ENCODE measurements at places on chromosomes 7 and 10.

DNA sequence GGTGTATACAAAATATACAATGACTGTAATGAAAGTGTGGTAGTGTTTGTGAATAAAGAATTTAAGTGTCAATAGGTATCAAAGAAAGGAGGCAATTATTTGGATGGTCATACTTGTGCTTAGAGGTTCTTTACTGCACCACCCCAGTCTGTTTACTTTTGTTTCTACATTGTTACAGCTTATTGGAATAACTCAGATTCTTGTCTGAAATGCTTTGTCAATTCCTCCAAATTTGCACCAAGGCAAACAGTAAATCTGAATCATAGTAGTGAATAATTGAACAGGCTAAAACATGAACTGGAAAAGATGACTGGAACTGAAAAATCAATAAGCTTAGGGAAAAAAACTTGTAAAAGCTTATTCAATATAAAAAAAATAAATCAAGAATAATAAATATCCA lies 319.2 kb downstream of the EXOC4 start:
- no peak for DNase-seq

DNA sequence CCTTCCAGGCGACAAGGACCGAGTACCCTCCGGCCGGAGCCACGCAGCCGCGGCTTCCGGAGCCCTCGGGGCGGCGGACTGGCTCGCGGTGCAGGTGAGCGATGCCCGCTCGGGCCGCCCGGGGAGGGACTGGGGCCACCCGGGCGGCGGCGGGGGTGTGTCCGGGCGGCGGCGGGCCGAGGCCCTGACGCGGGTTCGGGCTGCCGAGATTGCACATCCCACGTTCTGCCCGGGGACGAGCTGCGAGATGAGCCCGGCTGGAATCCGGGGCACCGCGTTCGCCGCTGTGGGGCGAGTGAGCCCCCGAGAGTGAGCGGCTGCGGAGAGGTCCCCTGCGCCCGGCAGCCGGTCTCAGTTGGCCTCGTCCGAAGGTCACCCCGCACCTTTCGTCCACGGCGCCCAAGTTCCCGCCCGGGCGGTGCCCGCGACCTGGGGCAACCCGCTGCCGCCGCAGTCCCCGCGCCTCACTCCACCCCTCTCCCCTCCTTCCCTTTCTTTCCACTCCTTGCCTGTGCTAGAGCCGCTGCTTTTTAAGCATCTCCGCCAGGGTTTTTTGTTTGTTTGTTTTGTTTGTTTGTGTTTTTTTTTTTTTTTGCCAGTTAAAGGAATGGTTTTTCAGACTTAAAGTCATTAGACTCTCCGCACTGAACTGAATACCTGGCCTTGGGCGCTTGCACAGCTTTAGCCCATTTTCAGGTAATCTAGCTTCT lies 515 bp downstream of the RALA start:
- no peak for DNase-seq

DNA sequence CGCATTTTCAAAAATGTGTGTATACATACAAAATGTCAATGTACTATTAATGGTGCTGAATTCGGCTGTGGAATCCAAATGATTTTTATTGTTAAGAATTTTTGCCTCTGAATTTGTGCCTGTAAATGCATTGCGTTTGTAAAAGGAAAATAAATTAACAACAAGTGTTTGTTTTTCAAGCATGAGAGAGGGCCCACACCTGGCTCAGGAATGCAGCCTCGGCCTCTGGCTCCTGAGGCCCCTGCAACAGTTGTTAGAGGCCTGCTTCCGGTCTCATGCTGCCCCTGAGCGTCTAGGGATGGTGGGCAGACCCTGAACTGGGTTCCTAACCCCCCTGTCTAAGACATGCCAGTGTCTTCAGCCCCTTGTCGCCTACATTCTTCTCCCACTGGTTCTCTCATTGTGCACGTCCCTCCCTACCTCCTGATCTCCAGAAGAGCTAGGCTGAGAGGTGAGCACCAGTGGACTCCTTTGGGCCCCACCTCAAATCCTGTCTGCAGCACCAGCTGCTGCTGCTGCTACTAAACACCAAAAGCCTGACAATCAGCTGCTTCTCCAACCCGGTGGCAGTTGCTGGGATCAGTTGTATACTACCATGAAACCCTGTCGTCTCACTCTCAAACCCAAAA lies 1.9 kb upstream of the BTBD16 start:
- DNase-seq = no peak

DNA sequence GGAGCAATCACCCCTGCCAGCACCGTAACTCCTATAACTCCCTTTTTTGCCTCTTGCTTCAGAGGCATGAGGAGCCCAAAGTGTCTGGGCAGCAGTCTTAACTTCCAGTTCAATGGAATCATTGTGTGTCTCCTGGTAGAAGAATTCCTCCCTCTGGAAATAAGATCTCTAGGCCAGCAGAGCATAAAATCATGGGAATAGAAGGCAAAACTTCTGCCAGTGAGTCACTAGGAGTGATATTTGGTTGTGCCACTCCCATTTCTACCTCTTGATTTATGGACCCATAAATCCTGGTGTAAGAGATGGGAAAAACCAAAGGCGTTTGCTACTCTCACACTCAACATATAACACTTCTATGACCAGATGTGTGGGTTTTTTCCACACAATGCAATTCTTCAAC lies 104.9 kb upstream of the FAM180A start:
- no peak for DNase-seq

- DNase-seq = no peak
Measured at GRCh38 chr7:114988026-114988425, 66.1 kb downstream of the MDFIC start.

DNA sequence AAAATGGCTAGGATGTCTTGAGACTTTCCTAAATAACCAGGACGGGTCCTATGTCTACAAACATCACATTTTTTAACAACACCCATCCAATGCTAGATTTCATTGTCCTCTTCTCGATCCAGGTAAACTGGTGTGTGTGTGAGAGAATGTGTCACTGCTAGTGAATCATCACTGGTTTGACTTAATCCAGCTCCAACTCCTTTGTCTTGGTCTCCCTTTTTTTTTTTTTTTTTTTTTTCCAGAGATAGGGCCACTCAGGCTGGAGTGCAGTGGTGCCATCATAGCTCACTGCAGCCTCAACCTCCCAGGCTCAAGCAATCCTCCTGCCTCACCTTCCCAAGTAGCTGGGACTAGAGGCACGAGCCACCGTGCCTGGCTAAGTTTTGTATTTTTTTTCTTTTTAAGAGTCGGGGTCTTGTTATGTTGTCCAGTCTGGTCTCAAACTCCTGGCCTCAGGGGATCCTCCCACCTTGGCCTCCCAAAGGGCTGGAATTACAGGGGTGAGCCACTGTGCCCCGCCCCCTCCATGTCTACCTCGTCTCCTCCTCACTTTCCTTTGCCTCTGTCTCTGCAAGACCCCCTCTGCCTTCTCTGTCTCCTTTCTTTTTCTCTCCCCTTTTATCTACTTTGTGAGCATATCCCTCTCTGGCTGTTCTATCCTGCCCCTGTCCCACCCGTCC lies 2.2 kb upstream of the UFSP1 start:
- DNase-seq = no peak

DNA sequence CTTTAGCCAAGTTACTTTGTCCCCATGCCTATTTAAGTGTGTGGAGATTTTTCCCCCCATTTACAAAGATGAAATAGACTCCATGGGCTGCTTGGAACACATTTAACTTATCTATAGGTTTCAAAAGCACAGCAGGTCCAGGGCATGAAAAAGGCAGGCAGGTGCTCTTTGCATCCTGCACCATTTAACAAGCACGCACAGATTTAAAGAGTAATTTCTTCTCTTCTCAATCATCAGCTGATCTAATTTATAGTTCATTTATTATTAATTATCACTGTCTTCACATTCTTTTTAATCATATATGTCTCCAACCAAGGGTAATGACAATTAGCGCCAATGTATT lies 156.8 kb downstream of the CACNA2D1 start:
- DNase-seq = no peak

DNA sequence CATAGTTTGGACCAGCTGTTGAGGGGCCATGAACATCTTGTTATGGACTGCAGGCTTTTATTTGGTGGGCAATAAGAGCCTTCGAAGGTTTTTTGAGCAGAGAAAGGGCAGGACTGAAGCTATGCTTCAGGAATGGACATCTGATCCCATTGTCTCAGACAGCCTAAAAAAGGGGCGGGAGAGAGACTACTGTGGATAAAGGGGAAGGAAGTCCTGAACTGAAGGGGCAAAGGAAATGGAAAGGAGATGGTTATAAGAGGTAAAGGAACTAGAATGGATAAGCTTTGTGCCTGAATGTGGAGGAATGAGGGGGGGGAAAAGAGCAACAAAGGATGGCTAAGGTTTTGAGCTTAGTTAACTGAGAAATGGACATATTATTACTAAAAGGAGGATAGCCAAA lies 172.5 kb downstream of the SKAP2 start:
- DNase-seq = no peak

GRCh38 chr10:70931168-70931815 lies 42.9 kb upstream of the PCBD1 start:
- DNase-seq = no peak

- no peak for DNase-seq
Measured at GRCh38 chr10:26448292-26448691, 10.2 kb downstream of the APBB1IP start.

DNA sequence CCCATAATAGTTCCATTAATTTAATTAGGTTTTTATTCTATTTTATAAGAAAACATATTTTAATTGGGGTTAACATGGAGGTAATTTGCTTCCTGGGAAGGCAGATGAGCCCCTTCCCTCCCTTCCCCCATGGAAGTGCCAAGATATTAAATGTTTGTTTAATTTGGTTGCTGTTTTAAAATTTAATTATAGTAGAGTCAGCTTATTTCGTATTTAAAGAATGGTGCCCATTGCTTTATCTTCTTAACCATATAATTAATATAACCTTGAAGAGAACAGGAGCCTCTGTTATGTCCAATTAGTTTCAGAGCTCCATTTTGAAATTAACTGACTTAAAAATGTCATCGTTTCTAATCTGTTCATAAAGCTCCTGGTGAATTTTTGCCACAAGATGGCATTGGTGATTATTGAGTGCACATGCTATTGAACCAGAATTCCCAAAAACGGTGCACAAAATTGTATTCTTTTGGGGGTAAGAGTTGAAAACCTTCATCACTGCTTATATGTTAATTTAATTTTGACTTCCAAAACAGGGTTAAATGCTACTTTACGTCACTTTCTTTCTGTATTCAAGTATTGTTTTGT lies 26.0 kb downstream of the KLHDC10 start:
- no peak for DNase-seq

DNA sequence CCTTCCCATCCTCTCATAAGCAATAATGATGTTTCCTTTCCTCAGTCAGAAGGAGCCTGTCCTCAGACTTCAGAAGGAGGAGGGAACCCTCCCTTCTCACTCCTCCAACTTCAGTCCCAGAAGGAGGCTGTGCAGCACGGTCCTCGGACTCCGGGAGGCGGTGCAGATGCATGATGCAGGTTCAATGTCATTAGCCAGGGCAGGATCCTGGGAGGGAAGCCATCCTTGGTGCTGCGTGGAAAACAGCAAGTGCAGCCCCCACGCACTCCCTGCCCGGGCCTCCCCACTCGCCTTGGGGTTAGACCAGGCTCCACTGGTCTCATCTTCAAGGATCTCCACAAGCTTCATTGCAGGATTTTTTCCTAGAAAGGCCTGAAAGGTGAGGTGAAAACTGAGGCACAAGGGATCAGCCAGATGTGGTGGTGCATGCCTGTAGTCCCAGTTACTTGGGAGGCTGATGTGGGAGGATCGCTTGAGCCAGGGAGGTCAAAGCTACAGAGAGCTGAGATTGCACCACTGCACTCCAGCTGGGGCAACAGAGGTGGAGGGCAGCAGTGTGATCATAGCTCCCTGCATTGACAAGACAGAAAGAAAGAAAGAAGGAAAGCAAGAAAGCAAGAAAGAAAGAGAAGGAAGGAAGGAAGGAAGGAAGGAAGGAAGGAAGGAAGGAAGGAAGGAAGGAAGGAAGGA lies 62.0 kb downstream of the ASB13 start:
- DNase-seq = no peak

DNA sequence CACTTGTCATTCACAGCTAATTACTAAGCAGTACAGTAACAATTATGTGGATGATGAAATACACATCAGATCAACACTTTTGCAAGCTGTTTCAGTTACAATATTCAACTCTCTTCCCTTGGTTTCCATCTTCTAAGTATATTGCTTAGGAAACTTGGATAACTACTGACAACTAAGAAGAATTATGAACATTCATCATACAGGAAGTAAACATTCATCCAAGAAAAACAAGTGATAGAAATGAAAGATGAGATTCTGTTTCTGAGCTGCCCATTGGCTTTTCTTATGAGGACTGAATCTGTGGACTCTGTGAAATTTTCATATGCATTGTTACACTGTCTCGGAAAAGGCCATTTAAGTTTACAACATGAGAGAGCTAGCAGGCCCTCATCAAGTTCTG lies 240.2 kb downstream of the PRKG1 start:
- DNase-seq = no peak

DNA sequence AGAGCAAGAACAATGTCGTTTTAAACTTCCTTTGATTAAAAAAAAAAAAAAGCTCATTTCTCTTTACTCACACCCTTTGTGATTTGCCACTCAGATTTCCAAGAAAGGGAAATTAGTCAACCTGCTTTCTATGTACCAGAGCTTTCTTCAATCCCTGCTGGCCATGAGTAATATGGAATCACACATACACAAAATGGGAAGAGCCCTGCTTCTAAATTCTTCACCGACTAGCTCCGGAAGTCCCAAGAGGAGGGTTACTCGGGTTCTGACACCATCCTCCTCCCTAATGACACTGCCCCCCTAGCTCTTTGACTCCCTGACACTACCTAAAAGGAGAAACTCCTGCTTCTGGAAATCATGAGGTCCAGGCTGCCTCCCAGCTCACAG lies 81.8 kb upstream of the SFMBT2 start:
- DNase-seq = no peak

- DNase-seq = no peak
Measured at GRCh38 chr10:130351466-130352290, 215.5 kb downstream of the GLRX3 start.

DNA sequence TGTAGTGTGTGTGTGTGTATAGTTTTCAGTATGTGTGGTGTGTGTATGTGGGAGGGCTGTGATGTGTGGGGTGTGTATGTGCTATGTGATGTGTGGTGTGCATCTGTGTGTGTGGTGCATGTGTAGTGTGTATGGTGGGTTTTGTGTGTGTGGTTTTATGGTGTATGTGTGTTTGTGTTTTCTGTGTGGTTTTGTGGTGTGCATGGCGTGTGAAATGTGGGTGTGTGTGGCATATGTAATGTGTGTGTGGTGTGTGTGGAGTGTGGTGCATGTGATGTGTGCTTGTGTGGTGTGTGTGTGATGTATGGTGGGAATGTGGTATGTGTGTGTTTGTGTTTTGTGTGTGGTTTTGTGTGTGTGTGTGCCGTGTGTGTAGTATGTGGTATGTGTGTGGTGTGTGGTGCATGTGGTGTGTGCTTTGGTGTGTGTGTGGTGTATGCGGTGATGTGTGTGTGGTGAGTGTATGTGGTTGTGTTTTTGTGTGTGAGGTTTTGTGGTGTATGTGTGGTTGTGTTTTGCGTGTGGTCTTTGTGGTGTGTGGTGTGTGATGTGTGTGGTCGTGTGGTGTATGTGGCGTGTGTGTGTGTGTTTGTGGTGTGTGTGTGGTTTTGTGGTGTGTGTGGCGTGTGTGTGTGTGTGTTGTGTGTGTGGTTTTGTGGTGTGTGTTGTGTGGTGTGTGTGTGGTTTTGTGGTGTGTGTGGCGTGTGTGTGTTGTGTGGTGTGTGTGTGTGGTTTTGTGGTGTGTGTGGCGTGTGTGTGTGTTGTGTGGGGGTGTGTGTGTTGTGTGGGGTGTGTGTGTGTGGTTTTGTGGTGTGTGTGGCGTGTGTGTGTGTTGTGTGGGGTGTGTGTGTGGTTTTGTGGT lies 18.0 kb upstream of the PPP2R2D start:
- DNase-seq = no peak
